ENCODE measurements at places on chromosomes 6 and 20.

DNA sequence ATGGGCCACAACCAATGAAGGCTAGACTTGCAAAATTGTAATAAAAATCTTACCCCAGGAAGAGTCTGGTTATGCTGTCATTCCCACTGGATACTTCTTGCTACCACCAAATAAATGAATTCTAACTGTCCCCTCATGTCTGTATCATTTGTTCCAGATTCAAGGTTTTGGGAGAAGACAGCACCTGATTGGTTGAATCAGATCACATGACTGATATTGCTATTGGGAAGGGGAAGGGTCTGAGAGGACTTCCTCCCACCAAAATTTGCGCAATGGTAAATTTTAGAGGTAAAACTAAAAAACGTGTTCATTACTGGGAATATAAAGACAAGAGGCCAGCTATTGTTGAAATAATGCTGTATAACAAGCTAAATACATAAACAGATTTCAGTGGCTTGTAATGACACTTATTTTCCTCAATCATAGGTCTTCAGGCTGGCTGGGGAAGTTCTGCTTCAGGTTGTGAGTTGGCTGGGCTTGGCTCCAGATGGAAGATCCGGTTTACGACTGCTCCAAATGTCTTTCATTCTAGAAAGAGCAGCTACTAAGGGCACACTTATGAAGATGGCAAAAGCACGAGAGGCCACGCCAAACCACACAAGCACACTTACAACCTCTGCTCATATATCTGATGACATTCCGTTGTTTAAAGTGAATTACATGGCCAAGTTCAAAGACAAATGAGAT, 27.1 kb upstream of the TASP1 start:
- peak; percentile 20 for DNase-seq

DNA sequence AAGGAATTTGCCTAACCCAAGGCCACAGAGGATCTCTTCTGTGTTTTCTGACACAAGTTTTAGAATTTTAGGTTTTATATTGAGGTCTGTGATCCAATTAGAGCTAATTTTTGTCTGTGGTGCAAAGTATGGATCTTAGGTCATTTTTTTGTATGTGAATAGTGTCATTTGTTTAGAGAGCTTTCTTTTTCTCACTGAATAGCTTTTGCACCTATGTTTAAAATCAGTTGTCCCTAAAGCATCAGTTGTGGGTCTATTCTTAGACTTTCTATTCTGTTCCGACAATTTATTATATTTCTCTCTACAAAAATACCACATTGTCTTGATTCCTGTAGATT, 341 bp upstream of the MCM9 start:
- no peak for DNase-seq

GRCh38 chr6:133179481-133179880, 61.7 kb upstream of the EYA4 start:
- peak; percentile 8 for DNase-seq

GRCh38 chr20:62293111-62293784, 9.5 kb upstream of the ADRM1 start:
- DNase-seq, result no peak

GRCh38 chr20:59518881-59519706, 85.2 kb upstream of the PHACTR3 start:
- peak; percentile 69 for DNase-seq

- DNase-seq, result no peak
Observed at GRCh38 chr20:64080013-64080812, at the start of gene OPRL1. OPRL1 (plus strand) TSS chr20:64080082; CDS start chr20:64092721, 12,639 bp downstream.

GRCh38 chr6:126698732-126699240, 358.9 kb downstream of the CENPW start:
- DNase-seq, result no peak

DNA sequence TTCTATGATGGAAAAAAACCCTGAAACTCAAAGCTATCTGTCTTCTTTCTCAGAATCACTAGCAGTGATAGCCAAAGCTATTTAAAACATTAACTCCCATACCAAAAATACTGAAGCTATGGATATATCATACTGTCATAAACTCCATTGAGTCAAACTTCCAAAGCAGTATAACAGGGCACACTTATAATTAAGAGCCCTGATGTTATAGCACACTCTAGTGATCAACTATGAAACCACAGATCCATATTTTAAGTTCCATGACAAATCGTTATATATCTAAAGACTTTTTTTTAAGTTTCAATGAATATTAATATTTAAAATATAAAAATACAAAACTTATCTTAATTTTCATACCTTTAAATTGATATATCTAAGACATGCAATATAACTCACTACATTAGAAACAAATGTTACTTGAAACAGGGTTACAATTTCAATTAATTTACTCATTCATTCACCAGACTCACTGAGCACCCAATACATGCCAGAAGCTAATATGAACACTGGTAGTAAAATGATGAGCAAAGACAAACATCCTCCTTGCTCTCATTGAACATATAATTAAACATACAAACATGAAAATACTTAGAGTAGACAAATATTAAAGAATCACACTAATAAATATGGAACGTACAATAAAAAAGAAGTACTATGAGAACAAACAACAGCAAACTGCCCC, 69.3 kb downstream of the IBTK start:
- DNase-seq, result no peak

- no peak for DNase-seq
Observed at GRCh38 chr6:134816780-134817179, 133.1 kb downstream of the ALDH8A1 start.

- no peak for DNase-seq
Observed at GRCh38 chr20:63529861-63530787, 7.1 kb downstream of the PTK6 start.

- no peak for DNase-seq
Observed at GRCh38 chr6:24332317-24332716, 25.5 kb downstream of the DCDC2 start.

GRCh38 chr6:150081702-150082101, 12.8 kb upstream of the ULBP3 start:
- DNase-seq, result no peak

GRCh38 chr6:95741045-95741444, 163.7 kb downstream of the MANEA start:
- DNase-seq, result no peak

- peak; percentile 21 for DNase-seq
Observed at GRCh38 chr20:48359692-48360341, 468.0 kb downstream of the PREX1 start.

DNA sequence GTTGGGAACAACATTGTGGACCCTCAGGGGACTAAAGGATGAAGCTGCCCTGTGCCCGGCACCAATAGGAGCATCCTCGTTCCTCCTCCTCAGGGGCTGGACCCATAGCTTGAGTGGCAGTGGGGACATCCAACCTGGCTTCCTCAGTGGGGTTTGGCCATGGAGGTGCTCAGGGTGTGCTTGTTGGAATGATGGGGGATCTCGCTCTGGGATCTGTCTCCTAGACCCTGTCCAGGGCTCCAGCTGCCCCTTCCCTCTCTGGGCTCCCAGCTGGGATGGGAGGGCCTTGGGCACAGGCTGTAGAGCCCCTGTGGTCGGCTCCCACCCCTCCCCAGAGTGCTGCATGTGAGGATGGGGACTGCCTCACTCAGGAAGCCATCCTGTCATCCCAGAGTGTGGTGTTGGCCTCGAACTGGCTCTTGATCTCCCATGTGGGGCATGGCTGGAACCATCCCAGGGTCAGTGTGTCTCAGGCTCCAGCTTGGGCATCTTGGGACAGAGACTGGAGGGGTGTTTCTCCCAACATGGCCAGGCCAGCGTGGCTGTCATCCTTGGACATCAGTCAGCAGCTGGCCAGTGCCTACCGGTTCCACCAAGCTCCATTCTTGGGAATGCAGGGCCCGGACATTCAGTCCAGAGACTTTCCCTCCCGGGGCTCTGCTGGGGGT, 9.5 kb upstream of the MYT1 start:
- DNase-seq, result no peak

GRCh38 chr20:38220587-38221118, 39.9 kb downstream of the KIAA1755 start:
- no peak for DNase-seq

- no peak for DNase-seq
Observed at GRCh38 chr6:26130581-26131249, 43.5 kb downstream of the HFE start.

DNA sequence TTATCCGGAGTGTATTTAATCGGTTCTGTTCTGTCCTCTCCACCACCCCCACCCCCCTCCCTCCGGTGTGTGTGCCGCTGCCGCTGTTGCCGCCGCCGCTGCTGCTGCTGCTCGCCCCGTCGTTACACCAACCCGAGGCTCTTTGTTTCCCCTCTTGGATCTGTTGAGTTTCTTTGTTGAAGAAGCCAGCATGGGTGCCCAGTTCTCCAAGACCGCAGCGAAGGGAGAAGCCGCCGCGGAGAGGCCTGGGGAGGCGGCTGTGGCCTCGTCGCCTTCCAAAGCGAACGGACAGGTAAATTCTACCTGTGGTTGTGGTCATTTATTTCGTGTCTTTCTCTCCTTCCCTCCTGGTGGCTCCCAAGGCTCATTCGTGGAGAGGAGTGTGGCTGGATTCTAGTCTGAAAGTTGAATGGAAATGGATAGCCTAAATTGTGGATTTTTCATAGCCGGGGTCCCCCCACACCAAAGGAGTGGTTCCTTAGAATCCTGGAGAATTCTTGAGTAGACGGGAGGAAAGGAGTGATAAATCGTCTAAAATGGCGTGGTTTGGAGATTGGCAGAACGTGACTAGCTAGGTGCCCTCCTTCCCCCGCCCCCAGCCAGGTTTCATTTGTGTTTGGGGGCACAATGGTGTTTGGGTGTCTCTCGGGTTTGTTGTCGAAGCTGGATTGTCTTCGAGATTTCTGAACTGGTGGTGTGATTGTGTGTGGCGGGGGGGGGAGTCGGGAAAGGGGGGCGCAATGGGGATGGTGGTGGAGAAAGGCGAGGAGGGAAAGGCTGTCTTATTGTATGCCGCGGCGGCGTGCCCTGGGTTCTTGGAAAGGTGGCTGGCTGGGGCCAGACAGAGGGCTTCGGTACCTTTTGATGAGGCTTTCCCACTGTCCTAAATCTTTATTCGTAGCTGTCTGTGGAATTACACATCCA, 673 bp downstream of the MARCKS start:
- DNase-seq, result no peak

DNA sequence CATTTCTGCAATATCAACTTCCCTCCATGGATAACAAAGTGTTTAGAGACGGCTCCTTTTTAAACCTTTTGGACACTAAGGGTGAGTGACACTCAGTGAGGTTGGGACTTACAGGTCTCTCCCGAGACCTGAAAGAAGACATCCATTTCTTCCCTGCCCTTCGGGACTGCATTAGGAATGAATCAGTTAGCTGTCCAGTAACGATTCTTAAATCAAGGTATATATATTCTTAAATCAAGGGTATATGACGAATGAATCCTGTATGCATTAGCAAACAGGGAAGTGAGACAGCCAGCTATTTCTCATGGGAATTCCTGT, 52.9 kb downstream of the EDN1 start:
- no peak for DNase-seq

DNA sequence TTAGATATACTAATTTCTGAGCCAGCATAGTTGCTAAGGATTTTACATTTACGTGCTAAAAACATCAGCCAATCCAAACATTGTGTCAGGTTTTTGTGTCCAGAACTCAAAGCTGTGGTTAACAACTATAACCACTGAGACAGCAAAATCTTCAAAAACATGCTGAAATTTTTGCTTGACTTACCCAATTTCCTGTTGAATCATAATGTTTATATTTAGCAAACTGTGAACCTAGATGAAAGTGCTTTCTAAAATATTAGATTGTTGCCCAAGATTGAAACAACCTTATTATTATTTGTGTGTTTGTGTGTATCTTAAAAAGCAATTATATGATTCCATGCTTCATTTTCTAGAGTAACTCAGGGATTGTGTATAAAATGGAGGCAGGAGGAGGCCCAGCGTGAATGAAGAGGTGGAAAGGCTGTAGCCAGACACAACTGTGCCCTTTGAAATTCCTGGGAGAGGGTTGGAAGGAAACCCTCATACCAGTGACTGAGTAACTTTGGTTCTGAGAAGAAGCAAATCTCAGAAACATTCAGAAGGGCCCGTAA, 48.0 kb downstream of the ARMC2 start:
- peak; percentile 78 for DNase-seq

GRCh38 chr6:84798257-84798656, 33.9 kb upstream of the TBX18 start:
- DNase-seq, result no peak

DNA sequence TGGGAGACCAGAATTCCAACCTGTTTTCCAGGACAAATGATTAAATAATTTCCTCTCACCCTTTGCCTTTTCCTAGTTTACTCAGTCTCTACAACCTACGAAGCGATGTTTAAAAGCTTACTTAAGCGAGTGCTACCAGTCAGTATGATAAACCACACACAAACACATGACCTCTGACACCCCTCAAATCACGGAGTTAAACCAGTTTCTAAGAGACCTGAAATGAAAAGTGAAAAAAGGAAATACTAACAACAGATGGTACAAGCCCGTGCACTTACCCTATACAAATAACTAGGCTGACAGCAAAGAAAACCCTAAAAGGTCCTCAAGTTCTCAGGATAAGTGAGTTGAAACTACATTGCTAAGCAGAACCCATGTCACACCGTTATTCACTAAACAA, 7.7 kb downstream of the TNFRSF21 start:
- no peak for DNase-seq

DNA sequence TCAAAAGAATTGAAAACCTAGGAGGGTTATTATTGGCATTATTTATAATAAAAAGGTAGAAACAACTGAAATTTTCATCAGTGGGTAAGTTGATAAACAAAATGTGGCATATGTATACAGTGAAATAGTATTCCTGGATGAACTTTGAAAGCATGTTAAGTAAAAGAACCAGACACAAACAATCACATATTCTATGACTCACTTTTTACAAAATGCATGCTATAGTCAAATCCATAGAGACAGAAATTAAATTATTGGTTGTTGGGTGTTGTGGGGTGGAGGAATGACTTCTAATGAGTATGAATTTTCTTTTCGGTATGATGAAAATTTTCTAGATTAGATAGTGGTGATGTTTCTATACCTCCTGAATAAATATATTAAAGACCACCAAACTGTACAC, 94.6 kb downstream of the LRRC1 start:
- DNase-seq, result no peak

DNA sequence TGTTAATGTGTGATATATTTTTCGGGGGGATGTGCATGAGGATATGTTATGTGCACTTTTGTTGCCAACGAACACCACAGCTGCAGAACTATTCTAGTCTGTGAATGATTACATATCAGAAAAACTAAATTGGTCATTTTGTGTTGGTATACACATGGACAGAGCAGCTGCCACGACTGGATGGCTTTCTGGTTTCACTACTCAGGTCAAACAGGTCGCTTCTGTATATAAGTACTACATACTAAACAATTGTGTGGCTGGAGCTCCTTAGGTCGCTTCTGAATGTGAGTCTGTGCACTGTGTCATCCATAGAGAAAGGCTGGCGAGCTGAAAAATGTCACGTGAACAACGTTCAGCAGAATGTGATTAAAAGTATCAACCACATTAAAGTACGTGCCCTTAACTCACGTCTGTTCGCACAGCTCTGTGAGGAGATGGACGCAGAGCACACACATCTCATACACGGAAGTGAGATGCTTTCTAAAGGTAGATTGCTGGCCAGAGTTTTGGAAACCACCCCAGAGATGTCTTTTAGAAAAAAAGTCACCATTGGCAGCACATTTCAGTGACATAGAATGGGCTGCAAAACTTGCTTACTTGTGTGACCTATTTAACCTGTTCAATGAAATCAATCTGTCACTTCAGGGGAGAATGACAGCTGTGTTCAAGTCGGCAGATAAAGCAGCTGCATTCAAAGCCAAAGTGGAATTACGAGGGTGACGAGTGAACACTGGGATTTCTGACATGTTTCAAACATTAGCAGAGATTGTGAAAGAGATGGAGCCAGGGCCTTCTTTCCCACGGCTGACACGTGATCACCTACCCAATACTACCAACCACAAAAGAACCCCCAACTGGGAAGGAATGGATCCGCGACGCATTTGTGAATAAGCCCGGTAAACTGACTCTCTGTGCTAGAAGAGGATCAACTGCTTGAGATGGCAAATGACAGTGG, 176.6 kb downstream of the PDE10A start:
- DNase-seq, result no peak

Data from RPMI8226 (cell line).